Thoracic aorta endothelial cell (primary cell): ENCODE measurements at places on chromosomes 7 and 10. TPM values are rescaled to one million over a fixed set of nuclear protein-coding genes. Genes with fewer than 3 reads are reported as not detected.

The YAE1 gene
- 29.4 and 33.8 TPM in 2 replicates for total RNA-seq

The GIMAP4 gene
- 117 and 242 TPM in 2 replicates for total RNA-seq

The CNPY1 gene
- total RNA-seq, result not detected in 2 replicates

The FAM13C gene
- 0.13 and 0.93 TPM in 2 replicates for total RNA-seq

The RNLS gene
- total RNA-seq, result 3.2 and 5.7 TPM in 2 replicates

The CCDC3 gene
- 1.7 and 1.8 TPM in 2 replicates for total RNA-seq

The CLRN3 gene
- not detected in 2 replicates for total RNA-seq

The ZNF736 gene
- total RNA-seq, result 9.0 and 11.7 TPM in 2 replicates

The MYL10 gene
- total RNA-seq, result not detected in 2 replicates

The AQP1 gene
- total RNA-seq, result 1.7 and 4.9 TPM in 2 replicates

The SLC26A5 gene
- total RNA-seq, result 0.13 and 0.14 TPM in 2 replicates

The COBL gene
- not detected in 2 replicates for total RNA-seq

The CYP3A4 gene
- total RNA-seq, result not detected in 2 replicates

The SPOCK2 gene
- total RNA-seq, result 0.13 and 0.29 TPM in 2 replicates

The KNDC1 gene
- total RNA-seq, result not detected in 2 replicates

The NUPR2 gene
- total RNA-seq, result not detected in 2 replicates

The SERPINE1 gene
- total RNA-seq, result 1,853 and 2,613 TPM in 2 replicates

The TM9SF3 gene
- 172 and 201 TPM in 2 replicates for total RNA-seq

The SLC39A12 gene
- total RNA-seq, result not detected in 2 replicates

The RADIL gene
- 0.80 and 2.0 TPM in 2 replicates for total RNA-seq

The CDK13 gene
- 90.1 and 104 TPM in 2 replicates for total RNA-seq

The AKR1D1 gene
- not detected in 2 replicates for total RNA-seq

The CNNM1 gene
- total RNA-seq, result 0.14 TPM in 1 of 2 replicates, not detected in the other

The ANKRD22 gene
- not detected in 2 replicates for total RNA-seq

The CACNB2 gene
- total RNA-seq, result 0.07 TPM in 1 of 2 replicates, not detected in the other

The PRLHR gene
- not detected in 2 replicates for total RNA-seq

The UNC5B gene
- total RNA-seq, result 7.7 and 14.5 TPM in 2 replicates

The OR2A5 gene
- total RNA-seq, result not detected in 2 replicates

The PNLIP gene
- not detected in 2 replicates for total RNA-seq

The AS3MT gene
- 1.1 and 1.8 TPM in 2 replicates for total RNA-seq

The PNLIPRP3 gene
- total RNA-seq, result not detected in 2 replicates

The ERLIN1 gene
- total RNA-seq, result 62.2 and 73.3 TPM in 2 replicates

The TMEM178B gene
- total RNA-seq, result under 0.01 TPM in 1 of 2 replicates, not detected in the other

The SSC4D gene
- total RNA-seq, result 0.13 and 0.14 TPM in 2 replicates

The AOC1 gene
- total RNA-seq, result not detected in 2 replicates
